ENCODE measurements at places on chromosomes 13 and 19. TPM values are rescaled to one million over a fixed set of nuclear protein-coding genes. Genes with fewer than 3 reads are reported as not detected.
A peak's percentile ranks its signal among the peaks of the same experiment; 100 is the strongest.

GRCh38 chr19:35375505-35376307, 4.8 kb downstream of the GPR42 start:
- no peak overlapping the region for H3K4me3 ChIP-seq
- no peaks in the 10 kb centered on the region for H3K4me1 ChIP-seq
- DNase-seq, result no peak
- no peak overlapping the region for H3K27ac ChIP-seq

DNA sequence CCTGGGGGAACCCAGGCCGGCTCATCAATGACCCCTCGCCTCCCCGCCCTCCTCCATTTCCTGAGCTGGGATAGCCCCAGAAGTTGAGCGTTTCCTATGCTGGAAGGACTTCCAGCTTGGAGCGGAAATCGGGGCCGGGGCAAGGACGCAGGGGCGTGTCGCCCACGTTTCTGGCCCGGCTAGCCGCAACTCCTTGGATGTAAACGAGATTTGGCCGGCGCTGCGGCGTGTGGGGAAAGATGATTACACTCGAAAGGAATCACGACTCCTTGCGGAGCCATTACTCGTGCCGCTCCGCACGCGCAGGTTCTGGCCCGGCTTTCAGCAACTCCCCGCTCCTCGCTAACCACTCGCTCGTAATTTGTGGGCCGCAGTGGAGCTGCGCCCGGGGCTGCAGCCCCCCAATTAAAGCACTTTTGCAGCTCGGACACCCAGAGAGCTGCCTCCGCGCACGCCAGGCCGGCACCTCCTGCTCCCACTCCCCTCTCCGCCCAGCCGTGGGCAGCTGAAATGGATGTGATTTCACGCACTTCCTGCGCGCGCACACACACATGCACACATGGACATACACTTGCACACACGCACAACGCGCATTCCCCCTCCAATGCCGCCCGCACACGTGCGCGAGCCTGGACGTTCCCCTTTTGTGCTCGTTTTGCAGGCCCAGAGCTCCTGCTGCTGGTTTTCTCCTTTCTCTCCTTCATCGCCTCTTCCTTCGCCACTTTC, 15.7 kb downstream of the ZIC5 start:
- no peak for DNase-seq
- no peak overlapping the region for H3K27ac ChIP-seq
- peak overlapping the region; percentile 84 for H3K4me3 ChIP-seq
- H3K27me3 ChIP-seq, result peaks cover 95% of the 10 kb centered on the region

- peaks cover 13% of the 10 kb centered on the region for H3K27me3 ChIP-seq
- DNase-seq, result no peak
- peaks cover 29% of the 10 kb centered on the region for H3K4me1 ChIP-seq
- peaks cover 6% of the 10 kb centered on the region for H3K36me3 ChIP-seq
- no peak overlapping the region for H3K4me3 ChIP-seq
These were observed 924.2 kb downstream of the UQCRFS1 start for GRCh38 chr19:28288572-28289264.

GRCh38 chr19:2042485-2043250, 8.4 kb downstream of the MKNK2 start:
- DNase-seq, result no peak
- H3K36me3 ChIP-seq, result no peaks in the 10 kb centered on the region
- H3K4me1 ChIP-seq, result no peaks in the 10 kb centered on the region
- no peaks in the 10 kb centered on the region for H3K27me3 ChIP-seq

Gene TTC9B
- total RNA-seq, result 1.7 TPM
